Activated CD8-positive, alpha-beta memory T cell treated with anti-CD3 and anti-CD28 coated beads for 24 hours (primary cell): ENCODE measurements at places on chromosomes 1 and 21.

DNA sequence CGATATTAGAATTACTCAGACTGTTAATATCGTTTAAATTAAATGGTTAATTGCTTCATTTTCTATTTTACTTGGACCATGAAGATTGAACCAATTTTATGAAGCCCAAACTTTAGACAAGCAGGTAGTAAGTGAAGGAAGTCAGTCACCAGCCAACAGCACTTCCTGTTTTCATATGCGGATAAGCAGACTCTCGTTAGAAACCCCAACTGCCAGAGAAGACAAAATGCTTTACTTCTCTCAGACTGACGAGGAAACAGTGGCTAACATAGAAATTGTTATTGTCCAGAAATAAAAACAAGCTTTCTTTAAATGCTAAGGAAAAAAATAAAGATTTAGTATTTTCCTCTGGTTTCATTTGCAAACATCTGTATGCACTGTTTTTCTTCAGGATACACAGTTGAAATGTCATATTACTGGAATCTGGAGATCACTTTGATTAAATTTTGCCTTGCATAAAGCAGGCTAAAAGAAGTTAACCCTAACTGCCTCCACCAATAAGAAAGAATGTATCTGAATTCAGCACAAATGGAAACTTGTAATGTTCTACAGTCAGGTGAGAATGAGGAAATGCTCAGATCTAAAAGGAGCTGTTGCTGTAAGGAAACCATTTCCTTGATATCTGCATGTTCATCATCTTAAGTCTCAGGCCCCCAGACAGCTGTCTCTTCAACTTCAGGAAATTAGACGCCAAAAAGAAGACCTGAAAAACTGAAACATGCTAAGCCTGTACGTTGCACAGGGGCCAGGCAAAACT, 129.8 kb upstream of the SAMSN1 start:
- DNase-seq, result no peak

- DNase-seq, result no peak
These were observed 280.7 kb downstream of the LMX1A start for GRCh38 chr1:165075725-165076370.

DNA sequence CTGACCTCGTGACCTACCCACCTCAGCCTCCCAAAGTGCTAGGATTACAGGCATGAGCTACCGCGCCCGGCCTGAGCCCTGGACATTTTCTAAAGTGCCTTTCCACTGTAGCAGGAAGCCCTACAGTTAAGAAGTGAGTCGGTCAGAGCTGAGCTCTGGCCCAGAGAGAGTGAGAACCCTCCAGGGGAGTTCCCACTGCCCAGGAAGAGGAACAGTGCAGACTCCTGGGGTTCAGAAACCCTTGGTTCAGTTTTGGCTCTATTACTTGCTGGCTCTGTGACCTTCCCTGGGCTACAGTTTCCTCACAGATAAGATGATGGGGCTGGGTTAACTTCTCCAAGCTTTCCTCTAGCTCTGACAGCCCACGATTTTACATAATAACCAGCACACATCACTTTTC, 20.9 kb downstream of the SLC9A1 start:
- no peak for DNase-seq

- no peak for DNase-seq
These were observed 72.0 kb downstream of the MIS18A start for GRCh38 chr21:32206631-32207405.

DNA sequence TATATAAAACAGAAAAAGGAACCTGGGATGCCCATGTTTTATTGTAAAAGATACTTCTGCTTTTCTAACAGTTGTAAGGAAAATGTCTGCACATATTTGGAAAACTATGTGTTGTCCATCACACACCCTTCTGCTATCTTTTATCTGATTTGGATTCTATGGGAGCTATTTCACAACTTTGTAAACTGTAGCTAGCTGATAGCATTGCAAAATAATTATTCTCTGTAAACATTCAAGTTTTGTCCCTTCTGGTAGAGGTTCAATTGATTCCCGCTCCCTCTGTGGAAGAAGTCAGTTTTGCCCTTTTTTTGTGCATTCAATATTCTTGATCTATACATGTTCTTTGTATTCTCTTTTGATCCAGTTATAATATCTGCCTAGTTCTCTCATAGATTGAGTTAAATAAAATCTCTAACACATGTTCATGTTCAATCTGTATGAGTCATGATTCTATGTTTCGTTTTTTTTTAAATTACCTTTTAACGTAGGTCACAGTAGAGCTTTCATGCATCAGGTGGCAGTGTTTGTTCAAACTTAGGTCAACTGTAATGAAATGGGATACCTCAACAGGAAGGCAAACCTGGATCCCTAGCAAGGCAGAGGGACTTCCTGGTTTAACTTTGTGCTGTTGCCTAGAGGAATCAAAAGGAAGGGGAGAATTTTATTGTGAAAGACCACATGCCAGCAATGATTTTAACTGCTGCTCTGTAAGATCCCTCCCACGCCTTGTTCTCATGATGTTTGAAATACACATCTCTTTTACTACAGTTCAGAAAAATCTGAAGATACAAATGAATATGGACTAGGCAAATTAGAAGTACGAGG, 26.0 kb upstream of the BCL9 start:
- no peak for DNase-seq

GRCh38 chr1:89355056-89355455, 8.8 kb upstream of the GBP6 start:
- DNase-seq, result no peak

GRCh38 chr1:207841293-207841692, 69.6 kb downstream of the CD34 start:
- DNase-seq, result peak; percentile 19

DNA sequence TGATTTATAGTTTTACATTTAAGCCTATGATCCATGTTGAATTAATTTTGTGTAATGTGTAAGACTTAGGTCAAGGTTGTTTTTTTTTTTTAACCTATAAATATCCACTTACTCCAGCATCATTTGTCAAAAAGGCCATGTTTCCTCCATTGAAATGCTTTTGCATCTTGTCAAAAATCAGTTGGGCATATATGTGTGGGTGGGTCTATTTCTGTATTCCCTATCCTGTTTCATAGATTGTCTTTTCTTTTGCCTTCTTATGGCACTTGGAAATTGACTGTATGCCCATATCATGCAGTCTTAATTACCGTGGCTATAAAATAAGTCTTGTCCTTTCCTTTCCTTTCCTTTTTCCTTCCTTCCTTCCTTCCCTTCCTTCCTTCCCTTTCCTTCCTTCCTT, 138.2 kb downstream of the PRDM2 start:
- no peak for DNase-seq

DNA sequence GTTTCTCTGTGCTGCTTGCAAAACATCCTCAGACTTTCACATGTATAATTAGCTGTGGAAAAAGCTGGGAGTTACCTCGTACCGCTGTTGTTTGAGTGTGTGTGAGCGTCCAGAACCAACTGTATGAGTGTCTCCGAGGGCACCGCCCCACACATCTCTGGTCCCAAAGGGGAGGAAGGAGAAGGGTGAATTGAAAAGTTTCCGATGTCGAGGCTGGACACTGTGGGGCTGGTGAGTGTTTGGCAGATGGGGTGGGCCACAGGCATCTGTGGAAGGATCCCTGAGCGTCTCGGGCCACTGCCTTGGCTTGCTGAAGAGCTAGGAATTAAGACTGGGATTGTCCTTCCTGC, 1.2 kb downstream of the ATP2B4 start:
- DNase-seq, result peak; percentile 69

DNA sequence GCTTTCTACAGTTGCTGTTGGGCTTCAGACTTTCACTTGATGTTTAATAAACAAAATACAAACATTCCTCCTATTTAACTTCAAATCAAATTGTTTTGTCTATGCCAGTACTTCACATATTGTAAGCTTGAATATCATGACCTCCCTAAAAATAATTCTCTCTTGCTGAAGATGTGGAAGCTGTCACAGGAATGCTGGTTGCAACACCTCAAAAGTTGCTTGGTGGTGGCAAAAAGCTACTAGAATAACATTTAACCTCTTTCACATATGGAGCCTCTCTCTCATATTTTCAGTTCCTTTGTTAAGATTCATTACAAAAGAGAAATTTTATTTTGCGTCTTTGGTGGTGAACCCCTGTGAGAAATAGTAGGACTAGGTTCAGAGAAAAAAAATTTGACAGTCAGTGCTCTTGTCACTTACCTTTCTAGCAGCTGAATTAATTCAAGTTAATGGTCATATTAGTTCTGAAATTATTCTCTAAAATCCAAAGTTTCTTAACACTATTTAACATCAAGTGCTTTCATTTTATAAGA, 25.5 kb upstream of the F13B start:
- no peak for DNase-seq

DNA sequence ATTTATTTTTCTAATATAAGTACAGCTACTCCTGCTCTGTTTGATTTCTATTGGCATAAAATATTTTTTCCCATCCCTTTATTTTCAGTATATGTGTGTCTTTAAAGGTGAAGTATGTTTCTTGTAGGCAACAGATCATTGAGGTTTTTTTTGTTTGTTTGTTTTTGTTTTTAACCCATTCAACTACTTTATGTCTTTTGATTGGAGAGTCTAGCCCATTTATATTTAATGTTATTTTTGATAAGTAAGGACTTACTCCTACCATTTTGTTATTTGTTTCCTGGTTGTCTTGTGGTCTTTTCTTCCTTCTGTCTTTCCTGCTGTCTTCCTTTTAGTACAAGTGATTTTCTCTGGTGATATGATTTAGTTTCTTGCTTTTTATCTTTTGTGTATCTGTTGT, 285.1 kb upstream of the PROX1 start:
- no peak for DNase-seq

DNA sequence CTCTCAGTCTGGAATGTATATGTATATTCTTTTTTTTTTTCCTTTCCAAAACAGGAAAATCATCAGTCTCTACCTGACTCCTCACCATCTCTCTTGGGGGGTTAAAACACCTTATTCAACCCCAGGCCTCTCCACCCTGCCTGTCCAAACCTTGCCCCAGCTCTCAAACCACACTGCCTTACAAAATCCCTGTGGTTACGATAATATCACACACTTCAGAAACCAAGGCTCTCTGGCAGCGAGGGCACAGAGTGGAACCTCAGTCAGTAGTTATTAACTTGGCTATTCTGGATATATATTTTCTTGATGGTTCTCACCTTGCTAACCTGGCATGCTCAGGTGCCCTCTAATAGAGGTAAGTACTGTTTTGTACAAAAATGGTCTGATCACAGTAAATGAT, 24.7 kb downstream of the KIAA0040 start:
- no peak for DNase-seq

- DNase-seq, result no peak
These were observed 5.9 kb upstream of the MARCKSL1 start for GRCh38 chr1:32341971-32342370.

DNA sequence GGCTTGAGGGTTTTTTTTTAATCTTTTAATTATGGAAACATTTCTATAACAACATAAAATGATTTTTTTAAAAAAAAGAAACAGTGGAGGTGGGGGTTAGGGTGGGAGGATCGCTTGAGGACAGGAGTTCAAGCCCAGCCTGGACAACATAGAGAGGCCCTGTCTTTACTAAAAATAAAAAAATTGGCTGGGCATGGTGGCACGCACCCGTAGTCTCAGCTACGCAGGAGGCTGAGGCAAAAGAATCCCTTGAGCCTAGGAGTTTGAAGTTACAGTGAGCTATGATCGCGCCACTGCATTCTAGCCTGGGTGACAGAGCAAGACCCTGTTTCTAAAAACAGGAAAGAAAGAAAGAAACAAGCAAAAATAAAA, 32.2 kb upstream of the RNF11 start:
- DNase-seq, result no peak

DNA sequence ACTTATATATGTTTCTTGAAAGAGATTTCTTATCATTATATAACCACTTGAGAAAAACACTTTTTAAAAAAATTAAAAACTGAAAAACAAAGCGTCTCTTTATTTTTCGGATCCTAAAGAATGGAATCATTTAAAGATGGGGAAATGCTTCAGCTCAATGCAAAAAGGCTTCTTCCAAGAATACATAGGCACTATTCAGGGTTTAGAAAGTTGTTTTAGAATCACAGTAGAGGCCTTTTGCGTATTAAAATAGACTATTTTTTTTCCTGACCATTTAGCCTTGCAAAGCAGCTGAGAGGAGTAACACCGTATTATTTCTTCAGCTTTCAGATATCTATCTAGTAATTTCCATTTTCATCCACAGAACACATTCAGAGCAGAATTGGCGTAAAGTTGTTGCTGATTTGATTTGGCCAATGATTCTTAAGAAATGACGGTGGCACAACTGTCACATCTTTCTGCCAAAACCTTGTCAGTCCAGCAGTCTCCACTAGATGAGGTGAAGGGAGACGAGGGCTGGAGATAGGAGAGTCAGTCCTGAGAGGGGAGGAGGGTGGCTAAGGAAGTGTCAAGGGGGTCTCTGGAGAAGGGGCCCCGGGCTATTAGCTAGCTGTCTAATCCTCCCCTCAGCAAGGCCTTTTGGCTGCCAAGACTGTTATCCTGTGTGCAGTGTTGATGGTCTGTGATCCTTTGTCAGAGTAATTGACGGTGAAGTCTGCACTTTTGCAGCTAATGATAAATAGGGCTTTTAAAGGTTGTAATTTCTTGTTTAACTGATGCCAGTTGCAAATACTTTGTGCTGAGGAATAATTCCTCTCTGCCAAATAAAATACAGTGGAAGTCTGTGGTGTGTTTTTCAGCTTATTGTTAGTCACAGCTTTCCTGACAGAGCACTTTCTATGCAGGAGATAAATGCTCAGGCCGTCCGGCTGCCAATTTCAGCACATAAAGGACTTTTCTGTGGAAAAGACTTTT, 34.7 kb downstream of the PRRX1 start:
- no peak for DNase-seq

GRCh38 chr1:62128745-62129144, 65.9 kb upstream of the L1TD1 start:
- DNase-seq, result no peak

DNA sequence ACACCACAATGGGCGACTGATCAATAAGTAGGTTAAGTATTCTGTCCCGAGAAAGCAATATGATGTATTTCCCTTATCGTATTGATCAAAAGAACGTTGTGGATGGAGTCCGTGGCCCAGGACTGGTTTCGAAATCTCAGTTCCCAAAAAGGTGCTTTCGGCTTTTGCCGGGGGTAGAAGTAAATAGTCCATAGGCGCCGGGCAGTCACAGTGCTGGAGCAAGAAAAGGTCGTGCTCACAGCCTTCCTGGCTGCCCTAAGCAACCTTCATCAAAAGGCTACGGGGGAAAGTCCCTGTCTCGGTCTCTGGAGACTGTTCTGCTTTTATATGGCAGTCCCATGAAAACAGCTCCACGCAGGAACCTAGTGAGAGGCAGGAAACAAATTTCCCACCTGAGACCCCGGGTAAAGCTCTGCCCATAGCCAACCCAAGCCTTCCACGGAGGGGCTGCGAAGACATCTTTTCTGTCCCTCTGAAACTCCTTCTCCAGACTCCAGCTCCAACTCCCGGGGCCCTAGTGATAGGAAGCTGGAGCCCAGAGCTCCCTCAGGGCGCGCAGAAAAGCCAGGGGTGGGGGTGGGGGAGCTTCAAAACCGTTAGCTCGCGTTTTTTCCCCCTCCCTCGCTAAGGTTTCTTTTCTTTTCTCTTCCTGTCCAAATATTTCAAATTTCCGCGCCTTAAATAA, 7.0 kb downstream of the CDKN2C start:
- peak; percentile 66 for DNase-seq

GRCh38 chr1:111272081-111272480, 18.6 kb upstream of the CHIA start:
- DNase-seq, result no peak

- no peak for DNase-seq
These were observed 18.3 kb downstream of the CAPN2 start for GRCh38 chr1:223730479-223731132.
